ELR (cell line): ENCODE measurements at places on chromosomes 4 and X.
A peak's percentile ranks its signal among the peaks of the same experiment; 100 is the strongest.

DNA sequence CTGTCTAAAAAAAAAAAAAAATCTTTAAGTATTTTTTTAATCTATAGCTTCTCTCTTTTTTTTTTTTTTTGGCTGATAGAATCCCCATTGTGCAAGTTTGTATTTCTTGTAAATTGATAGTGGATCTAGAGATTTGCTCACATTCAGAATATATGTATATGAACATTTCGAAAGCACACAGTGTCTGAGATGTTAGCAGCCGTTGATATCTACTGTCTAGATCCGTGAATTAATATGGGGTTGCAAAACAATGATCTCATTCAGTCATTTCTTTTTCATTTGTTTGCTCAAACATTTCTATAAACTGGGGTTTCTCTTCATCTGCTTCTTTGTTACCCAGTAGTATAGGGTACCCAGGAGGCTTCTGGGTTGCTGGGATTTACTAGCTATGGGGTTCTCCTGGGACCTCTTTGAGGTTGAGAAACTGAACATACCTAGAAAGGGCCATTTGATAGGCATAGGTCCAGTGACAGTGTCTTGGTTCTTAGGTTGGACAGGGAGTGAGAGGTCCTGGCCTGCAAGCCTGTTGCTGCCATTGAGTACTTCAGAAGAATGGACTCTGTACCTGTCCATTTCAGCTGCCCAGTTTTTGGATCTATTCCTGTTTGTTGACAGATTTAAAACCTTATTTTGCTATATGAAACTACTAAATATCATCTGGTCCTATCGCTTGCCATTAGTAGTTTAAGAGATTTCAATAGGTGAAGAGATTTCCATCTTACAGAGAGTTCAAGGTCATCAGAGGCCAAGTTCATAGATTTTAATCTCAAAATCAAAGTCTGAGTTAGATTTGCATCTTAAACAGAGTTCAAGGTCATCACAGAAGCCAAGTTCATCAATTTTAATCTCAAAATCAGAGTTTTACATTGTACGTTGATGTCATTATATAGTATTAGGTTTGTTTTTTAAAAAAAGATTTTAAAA, 50.8 kb downstream of the WWC2 start:
- DNase-seq: no peak

- DNase-seq: no peak
These were observed 45.5 kb downstream of the NFKB1 start for GRCh38 chr4:102546635-102547034.

GRCh38 chr4:141815646-141816045, 179.3 kb downstream of the IL15 start:
- DNase-seq: no peak

GRCh38 chr4:110139815-110140214, 58.6 kb downstream of the ELOVL6 start:
- no peak for DNase-seq

GRCh38 chr4:121358473-121358872, 22.3 kb downstream of the QRFPR start:
- DNase-seq: peak; percentile 53

DNA sequence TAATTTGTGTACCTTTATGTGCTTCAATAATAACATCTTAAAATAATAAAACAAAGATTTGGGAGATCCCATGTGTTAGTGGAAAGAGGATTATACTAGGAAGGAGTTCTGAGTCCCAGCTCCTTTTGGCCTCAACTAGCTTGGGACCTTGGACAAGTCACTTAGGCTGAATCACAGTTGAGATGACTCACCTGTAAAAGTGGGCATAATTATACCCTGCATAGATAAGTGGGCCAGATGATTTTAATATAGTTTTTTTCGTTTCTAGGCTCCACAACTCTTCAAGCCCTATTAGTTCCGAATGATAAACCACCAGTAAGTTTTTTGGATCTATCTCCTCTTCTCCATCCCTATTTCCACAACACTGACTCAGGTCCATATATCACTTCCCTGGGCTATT, 131.8 kb downstream of the ENOX2 start:
- peak; percentile 58 for DNase-seq

- no peak for DNase-seq
These were observed 80.2 kb downstream of the DIAPH2 start for GRCh38 chrX:96764864-96765263.

DNA sequence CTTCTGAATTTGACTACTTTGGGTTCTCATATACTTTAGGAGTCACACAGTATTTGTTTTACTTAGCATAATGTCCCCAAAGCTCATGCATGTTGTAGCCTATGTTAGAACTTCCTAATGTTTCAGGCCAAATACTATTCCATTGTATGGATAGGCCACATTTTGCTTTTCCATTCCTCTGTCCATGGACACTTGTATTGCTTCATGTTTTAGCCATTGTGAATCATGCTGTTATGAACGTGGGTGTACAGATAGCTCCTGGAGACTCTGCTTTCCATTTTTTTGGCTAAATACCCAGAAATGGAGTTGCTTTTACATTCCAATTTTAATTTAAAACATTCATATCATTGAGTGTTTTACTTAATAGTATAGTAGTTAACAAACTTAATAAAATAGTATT, 54.5 kb downstream of the HTT start:
- DNase-seq: no peak

GRCh38 chrX:37812110-37812509, 32.3 kb downstream of the CYBB start:
- no peak for DNase-seq

DNA sequence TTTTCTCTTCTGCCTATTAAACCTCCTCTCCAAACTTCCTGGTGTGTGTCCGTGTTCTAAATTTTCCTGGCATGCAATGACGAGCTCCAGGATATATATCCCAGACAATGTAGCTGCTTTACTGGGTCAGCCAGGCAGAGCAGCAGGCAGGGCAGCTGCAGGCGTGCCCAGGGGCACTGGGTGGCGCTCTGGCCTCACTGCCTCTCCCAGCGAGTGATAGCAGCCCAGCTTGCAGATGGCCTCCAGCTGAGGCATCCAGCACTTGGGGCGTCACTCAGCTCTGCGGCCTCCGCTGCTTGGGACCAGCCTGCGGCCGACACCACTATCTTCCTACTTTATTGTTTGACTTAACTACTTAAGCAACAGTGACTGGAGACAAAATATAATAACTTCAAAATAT, 23.0 kb upstream of the UBA6 start:
- DNase-seq: no peak

DNA sequence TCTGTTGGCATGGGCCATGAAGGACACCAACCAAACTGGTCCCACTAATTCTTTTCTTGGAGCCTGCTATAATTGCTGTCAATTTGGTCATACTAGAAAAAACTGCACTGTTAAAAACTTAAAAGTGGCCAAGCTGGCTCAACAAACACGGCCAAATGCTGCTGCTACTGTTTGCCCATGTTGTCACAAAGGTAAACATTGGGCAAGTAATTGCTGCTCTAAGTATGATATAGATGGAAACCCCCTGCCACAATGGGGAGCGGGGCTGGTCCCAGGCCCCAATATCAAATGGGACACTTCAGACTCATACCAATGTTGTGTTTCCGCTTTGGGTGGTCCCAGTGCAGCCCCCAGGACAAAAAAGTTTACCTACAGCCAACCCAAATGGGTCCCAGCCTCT, 52.1 kb downstream of the SPIN3 start:
- DNase-seq: no peak

DNA sequence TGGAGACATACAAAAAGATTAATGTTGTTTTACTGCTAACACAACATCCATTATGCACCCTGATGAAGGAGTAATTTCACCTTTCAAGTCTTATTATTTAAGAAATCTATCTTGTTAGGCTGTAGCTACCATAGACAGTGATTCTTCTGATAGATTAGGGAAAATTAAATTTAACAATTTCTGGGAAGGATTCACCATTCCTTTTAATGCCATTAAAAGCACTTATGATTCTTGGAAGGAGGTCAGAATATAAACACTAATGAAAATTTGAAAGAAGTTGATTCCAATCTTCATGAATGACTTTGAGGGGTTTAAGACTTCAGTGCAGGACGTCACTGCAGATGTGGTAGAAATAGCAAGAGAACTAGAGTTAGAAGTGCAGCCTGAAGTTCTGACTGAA, 69.8 kb downstream of the F11 start:
- DNase-seq: no peak

DNA sequence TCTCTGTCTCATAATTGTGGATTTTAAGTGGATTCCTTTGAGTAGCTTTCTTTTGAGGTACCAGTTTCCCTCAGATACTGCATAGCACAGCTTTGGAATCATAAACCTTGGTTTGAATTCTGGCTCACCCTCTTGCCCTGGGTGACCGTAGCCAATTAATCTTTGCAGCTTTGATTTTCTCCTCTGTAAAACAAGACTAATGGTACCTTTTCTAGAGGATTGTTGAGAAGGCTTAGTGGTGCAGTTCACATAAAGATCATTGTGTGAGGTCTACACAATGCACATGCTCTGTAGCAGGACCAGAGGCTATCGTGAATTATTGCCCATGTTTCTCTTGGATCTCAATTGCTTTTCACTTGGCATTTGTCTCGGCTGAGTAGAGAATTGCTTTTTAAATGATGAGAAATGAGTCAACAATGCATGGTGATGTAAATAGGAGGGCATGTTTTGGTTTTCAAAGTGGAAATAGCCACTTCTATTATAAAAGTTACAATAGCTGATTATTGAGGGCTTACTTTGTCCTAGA, 47.9 kb downstream of the TMEM131L start:
- DNase-seq: peak; percentile 70

DNA sequence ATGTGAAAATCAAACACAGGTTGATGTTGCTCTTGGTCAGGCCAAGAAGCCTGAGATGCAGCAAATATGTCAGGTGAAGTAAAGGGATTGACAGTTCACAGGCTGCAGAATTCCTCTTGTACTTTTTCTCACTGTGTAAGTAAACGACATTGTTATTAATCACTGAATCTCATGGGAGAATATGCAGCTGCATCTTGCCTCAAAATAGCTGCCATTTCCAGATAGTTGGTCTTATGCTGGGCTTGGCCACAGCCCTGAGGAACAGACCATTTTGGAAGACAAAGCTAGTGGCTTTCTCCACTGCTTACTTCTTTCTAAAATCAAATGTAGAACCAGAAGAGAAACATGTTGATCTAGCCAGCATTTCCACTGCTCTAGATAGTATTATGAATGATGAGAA, 403.4 kb upstream of the NR3C2 start:
- DNase-seq: no peak

GRCh38 chr4:140581078-140581477, 12.3 kb upstream of the UCP1 start:
- no peak for DNase-seq

DNA sequence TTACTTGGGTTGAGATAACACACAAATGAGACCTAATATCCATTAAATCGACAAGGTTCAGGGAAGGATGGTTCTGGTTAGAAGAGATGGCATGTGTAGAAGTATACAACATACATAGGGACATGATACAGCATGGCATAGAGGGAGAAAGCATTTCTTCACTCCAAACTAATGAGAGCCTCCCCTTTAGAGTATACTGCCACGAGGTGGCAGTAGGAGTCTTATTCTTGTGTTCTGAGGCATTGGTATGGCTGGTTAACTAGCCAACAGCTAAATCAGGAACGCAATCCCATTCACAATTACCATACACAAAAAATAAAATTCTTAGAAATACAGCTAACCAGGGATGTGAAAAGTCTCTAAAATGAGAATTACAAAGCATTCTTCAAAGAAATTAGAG, 29.1 kb upstream of the TRO start:
- peak; percentile 46 for DNase-seq

GRCh38 chr4:113145147-113145518, 95.7 kb downstream of the ANK2 start:
- DNase-seq: no peak

DNA sequence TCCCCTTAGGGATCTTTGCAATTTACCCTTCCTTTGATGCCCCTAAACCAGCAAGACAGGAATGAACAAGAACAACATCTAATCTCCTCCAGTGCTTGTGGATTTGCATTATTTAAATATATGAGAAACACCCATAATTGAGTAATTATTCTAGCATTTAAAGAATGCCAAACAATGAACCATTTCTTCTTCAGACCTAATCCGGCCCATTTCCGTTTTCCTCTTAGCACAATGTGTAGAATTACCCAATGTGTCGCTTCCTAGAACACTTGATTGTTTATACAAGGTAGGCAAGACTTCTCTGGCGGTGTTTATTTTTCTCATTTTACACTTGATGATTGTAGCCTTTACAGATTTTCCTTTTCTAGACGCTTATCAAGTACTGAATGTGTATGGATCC, 43.5 kb downstream of the CLDN34 start:
- DNase-seq: peak; percentile 81

DNA sequence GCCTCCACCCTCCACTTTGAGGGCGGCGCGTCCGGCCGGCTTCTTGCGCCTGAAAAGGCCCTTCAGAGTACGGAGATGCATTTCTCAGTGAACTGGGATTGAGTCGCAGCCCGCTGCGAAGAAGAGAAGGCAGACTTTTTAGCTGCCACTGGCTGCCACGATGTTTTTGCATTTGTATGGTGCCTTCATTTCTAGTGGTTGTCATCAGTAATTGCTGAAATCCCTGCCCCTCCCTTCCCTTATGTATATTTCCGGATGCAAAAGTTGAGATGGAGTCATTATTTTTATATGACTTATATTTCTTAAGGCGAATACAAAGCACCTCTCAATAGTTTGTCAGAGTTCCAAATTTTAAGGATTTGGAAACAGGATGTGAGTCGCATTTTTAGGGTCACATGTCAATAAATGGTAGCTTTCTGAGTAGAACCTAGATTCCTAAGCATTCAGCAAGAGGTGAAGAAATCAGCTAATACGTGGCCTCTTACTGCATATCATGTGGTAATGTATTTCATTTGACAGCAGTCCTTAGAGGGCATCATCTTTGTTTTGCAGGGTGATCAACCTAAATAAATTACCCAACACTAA, 658 bp downstream of the ATP6AP2 start:
- DNase-seq: peak; percentile 48

DNA sequence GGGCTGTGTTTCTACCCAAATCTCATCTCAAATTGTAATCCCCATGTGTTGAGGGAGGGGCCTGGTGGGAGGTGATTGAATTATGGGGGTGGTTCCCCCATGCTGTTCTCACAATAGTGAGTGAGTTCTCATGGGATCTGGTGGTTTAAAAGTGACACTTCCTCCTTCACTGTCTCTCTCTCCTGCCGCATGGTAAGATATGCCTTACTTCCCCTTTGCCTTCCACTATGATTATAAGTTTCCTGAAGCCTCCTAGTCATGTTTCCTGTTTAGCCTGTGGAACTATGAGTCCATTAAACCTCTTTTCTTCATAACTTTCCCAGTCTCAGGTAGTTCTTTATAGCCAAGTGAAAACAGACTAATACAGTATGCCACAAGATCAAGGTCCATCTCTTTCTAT, 70.0 kb upstream of the MSX1 start:
- no peak for DNase-seq
